ENCODE measurements at places on chromosomes 5 and 9.
A peak's percentile ranks its signal among the peaks of the same experiment; 100 is the strongest.

DNA sequence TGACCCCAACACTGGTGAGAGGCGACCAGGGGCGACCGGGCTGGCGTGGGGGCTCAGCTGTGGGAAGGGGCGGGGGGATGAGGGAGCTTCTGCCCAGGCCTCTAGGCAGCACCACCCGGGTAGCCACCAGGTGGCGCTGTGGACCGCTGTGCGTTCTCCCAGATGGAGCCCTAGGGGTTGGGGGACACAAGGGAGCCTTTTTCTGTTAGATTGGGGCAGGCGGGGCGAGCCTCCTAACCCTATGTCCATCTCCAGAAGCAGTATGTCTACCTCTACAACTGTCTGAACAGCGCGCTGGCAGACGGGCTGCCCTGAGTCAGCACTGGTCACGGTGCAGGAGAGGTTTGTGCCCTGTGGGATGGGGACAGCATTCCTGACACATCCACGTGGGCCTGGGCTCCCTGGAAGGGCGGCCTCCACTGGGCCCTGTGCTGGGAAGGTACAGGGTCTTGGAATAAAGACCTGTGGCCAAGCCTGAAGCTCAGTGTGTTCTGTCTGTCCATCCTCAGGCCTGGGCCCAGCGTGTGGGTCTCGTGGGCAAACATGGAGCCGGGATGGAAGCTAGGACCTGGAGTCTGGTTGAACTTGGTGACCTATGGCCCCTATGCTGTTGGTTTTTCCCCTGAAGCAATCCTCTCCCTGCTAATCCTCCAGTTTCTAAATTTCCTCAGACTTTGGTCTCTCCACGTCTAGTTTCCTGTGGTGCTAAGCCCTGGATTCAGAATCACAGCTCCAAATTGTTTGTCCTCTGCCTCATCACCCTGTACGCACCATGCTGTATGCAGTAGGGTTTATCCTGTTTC lies 23.1 kb upstream of the SPTLC1 start:
- DNase-seq: peak; percentile 68

DNA sequence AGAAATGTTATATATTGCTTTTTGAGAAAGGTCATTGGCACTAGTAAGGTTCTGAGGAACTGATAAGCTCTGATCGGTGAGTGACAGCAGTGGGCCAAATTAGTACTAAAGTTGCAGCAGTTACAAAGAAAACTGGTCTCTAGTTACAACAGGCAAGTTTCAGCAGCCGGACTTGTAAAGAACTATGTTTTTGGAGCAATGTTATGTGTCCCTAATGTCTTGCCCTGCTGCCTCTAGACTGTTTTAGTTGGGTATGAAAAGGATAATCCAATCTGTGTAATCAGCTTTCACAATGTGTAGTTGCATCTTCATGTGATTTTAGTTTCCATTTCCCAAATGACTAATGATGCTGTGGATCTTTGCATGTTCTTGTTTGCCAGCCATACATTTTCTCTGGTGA lies 113.5 kb downstream of the CAMK4 start:
- no peak for DNase-seq

GRCh38 chr9:99999797-100000196 lies 93.3 kb downstream of the STX17 start:
- DNase-seq: no peak

DNA sequence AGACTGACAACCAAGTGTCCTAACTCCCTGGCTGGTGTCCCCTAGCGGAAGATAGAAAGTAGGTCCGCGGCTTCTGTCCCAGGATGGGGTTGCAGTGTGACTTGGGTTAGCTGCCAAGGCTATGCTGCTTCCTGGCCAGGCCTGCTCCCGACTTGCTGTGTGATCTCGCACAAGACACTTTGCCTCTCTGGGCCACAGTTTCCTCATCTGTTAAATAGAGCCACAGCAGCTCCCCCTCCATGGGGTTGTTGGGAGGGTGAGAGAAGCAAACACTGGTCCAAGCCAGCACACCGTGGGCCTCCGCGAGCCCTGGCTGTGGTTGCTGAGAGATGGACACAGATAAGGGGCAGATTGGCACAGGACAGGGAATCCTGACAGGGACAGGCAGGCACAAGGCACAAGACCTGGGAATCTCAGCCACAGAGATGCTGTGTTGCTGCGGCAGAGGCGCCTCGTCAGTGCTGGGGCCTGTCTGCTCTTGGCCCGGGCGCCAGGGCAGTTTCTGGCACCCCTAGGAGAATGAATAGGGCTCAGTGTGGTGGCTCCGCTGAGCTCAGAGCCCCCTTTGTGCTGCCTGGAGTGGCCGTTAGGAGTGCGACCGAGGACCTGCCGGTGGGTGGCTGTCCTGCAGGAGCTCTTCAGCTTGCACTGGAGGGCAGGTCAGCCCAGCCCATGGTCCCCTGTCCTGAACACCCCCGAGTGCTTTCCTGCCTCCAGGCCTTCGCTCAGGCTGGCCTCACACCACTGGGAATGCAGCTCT lies 1.8 kb upstream of the SH2D3C start:
- DNase-seq: no peak

DNA sequence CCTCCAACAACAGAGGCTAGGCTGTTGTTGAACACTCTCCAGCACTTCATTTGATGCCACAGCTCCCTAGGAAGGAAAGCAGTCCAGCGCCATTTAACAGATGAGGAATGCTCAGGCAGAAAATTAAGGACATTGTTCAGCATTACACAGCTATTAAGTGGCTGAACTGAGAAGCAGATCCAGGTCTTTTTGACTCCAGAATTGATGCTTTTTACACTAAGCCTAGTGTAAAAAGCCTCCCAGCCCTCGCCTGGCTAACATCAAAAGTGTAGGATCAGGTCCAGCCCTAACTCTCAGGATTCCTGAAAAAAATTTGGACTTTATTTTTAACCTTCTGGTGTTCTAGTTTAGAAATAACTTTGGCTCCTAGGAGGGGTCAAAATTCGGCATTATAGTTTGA lies 106.4 kb upstream of the SMC5 start:
- no peak for DNase-seq

DNA sequence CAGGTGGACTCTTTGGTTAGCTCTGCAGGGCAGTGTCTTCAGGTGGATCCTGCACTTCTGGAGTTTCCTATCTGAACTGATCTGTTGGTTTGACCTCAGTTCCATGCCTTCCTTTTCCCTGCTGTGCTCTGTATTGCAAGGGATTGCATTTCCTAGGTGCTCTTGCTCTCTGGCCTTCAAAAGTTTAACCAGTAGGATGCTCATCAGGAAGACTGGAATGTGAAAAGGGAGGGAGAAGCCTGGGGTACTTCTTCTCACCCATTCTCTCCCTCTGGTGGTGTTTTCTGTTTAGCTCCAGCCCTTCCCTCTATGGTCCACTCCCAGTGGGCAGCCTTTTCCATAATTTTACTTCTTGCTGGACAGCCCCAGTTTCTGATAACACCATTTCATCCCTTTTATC lies 78.5 kb downstream of the ZNF618 start:
- DNase-seq: no peak

GRCh38 chr9:111074395-111074794 lies 36.1 kb upstream of the LPAR1 start:
- DNase-seq: no peak

DNA sequence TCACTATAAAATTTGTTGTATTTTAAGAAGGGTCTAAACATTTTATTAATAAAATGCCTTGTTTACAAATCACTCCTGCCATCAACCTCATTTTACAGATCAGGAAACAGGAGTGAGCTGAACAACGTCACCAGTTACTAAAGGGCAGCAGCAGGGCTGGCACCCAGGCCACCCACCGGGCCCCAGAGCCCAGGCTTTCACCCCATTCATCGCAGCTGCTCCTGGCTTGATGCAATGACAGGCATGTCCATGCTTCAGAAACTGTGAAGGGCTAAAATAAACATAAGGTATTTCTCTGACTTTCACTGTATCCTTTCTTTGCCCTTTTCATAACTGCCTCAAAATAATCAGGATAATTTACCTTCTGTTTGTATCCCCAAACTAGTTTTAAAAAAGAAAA lies 18.1 kb downstream of the MED27 start:
- DNase-seq: no peak

- no peak for DNase-seq
Observed at GRCh38 chr9:78325343-78325742, 28.4 kb downstream of the PSAT1 start.

Measured in iPS DF 6.9 (cell line).